ENCODE measurements at places on chromosomes 3 and 15. TPM values are rescaled to one million over a fixed set of nuclear protein-coding genes. Genes with fewer than 3 reads are reported as not detected.

The MYO5A gene
- 36.5 TPM for total RNA-seq

The C3orf85 gene
- total RNA-seq = not detected

The CFAP161 gene
- not detected for total RNA-seq

The NXPE3 gene
- 11.3 TPM for total RNA-seq

The SAMMSON gene
- total RNA-seq = not detected

The PARP16 gene
- 4.0 TPM for total RNA-seq

The FYCO1 gene
- total RNA-seq = 8.2 TPM

The ATP1B3 gene
- 65.7 TPM for total RNA-seq

The SLC27A2 gene
- total RNA-seq = not detected
